T-helper 17 cell (primary cell): ENCODE measurements at places on chromosomes 2 and 18. TPM values are rescaled to one million over a fixed set of nuclear protein-coding genes. Genes with fewer than 3 reads are reported as not detected.

Gene SERPINB4
- not detected for total RNA-seq

Gene RAB6C
- not detected for total RNA-seq

- no peak for DNase-seq
- peaks cover 5% of the 10 kb centered on the region for H3K36me3 ChIP-seq
- no peaks in the 10 kb centered on the region for H3K27me3 ChIP-seq
- H3K27ac ChIP-seq: no peak overlapping the region
Observed at GRCh38 chr2:202514732-202515131, 120.0 kb upstream of the FAM117B start.

GRCh38 chr18:48345596-48345995 lies 63.6 kb downstream of the ZBTB7C start:
- H3K4me3 ChIP-seq: no peak overlapping the region
- no peak for DNase-seq
- no peak overlapping the region for H3K27ac ChIP-seq
- peaks cover 24% of the 10 kb centered on the region for H3K27me3 ChIP-seq
- no peaks in the 10 kb centered on the region for H3K36me3 ChIP-seq
- peaks cover 6% of the 10 kb centered on the region for H3K4me1 ChIP-seq

DNA sequence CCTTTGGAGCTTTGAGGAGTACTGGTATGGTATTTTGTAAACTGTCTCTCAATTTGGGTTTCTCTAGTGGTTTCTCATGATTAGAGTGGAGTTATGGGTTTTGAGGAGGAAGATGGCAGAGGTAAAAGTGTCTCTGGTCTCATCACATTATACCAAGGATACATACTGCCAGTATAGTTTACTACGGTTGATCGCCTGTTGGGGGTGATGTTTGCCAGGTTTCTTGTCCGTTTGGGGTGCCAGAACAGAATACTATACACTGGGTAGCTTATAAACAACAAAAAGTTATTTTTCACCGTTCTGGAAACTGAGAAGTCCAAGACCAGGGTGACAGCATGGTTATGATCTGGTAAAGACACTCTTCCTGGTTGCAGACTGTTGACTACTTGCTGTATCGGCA lies 293.7 kb downstream of the NYAP2 start:
- no peak overlapping the region for H3K27ac ChIP-seq
- H3K4me1 ChIP-seq: no peaks in the 10 kb centered on the region
- DNase-seq: no peak
- H3K27me3 ChIP-seq: peaks cover 20% of the 10 kb centered on the region
